Activated naive CD4-positive, alpha-beta T cell treated with anti-CD3 and anti-CD28 coated beads, Interleukin-2, amount 10 ng/mL, durations not matched to agents 7 days and 5 days (primary cell): ENCODE measurements at places on chromosomes 3 and 15.

DNA sequence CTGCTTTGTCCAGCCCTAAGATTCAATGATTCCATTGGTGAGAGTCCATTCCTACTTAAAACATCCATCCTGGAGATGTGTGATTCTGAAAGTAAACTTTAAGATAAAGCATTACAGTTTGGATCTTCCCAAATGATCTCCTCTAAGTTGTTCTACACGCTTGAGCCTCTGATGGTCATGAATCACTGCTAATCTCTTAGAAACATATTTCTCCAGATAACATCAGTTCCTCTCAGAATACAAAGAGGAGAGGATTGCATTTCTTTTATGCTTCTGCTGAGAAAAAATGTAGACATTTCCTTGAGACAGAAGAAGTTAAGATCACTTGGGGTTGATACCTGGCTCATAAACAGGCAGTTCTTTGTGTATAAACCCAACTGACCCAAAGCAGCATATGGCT lies 281.2 kb upstream of the DPH6 start:
- DNase-seq: no peak

DNA sequence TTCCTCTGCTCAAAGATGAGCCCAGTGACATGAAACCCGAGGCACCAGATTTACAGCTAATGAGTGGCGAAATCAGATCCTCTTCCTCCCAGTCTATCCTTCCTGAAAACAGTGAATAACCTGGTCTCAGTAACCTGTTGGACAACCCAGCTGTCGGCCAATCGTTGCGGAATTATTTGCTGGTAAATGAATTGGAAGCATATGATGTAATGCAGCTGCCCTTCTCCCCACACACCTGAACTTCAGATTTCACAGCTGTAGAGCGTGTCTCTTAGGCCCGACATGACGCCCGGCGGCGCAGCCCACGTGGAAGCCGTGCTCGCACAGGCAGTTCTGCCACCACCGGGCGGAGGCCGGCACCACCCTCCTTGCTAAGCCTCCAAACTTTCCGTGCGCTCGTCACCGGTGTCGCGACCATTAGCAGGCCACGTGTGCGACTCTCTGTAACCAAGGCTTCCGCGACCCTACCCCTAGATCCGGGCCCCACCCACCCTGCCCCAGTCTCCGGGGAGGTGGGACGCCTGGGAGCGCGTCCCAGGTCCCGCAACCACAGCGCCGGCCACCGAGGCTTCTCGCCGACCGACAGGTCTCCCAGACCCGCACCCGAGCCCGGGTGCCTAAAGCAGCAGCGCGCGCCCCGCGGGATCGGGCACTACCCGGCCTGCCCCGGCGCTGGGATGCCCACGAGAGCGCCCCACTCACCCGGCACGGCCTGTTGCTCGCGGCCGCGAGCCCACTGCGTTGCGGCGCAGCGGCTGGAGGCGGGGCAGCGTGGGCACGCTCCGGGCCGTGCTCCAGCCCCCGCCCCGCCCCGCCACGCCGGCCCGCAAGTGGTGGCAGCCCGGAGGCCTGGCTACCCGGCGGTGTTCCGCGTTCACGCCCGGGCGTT lies at the start of gene RIOX2:
Gene RIOX2, minus strand, starts transcription at position 753 of the 889 bp plus-strand sequence. CDS start 4,838 bp downstream, outside the sequence.
- DNase-seq: peak; percentile 87

- DNase-seq: no peak
Observed at GRCh38 chr3:55191911-55192775, 264.3 kb upstream of the LRTM1 start.

GRCh38 chr3:107265526-107265925 lies 111.7 kb upstream of the CCDC54 start:
- DNase-seq: no peak

DNA sequence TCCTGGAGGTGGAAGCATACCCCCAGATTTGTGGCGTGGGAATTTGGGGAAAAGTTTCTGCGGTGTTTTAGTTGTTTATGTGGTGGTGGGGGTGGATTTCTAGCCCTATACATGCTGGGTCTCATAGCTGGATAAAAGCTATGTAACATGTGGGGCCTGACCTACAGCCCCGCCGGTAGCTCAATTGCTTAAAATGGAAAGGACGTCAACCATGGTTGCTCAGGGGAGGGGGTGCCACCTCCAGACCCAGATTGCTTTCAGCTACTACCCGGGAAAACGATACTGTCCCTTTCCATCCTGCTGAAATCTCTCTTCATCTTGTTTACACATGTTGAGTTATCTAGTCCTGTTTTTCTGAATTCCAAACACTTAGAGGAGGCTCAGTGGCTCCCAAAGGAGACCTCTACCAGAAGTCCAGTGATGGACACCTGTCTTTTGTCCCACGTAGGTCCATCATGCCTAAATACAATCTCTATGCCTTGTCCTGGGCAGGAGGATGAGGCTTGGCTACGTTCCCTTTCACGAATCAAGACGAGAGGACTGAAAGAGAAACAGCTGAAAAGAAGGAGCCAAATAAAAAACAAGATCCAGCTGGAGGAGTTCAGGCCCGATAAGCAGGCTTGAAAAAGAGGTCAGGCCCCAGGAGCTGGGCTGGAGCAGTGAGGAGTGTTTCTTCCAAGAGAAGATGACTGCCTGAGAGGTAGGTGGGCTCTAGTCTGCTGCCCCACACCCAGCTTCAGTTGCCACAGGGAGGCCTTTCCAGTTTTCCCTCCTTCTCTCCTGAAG lies 72.1 kb upstream of the TPRG1 start:
- DNase-seq: no peak

- DNase-seq: no peak
Observed at GRCh38 chr3:71168121-71168721, 415.3 kb downstream of the FOXP1 start.

DNA sequence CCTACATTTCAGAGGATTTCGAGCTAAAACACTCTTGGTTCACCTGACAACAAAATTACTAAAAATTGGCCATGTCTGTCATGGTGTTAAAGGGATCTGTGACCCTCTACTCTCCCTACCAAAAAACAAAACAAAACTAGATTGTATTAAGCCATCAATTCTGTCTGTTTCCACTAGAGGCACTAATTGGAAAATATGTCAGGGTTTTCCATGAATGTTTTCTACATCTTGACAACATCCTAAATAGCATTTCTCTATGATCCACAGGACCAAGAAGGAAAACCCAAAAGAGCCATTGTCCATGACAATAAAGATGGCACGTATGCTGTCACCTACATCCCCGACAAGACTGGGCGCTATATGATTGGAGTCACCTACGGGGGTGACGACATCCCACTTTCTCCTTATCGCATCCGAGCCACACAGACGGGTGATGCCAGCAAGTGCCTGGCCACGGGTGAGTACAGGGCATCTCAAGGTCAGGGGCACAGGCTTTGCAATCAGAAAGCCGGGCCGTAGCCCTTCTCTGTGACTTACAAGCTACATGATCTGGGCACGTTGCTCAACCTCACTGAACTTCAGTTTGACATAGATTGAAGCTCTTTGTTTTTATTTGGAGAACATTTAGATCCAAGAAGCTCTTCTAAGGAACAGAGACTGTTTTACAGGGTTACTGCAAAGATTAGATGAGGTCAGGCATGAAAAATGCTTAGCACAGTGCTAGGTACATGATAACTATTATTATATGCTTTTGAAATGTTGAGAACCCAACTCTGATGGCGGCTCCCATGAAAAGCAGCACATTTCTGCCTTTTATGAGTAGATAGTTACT lies 74.8 kb downstream of the DNASE1L3 start:
- DNase-seq: no peak

GRCh38 chr3:198071602-198072287 lies 111.7 kb downstream of the LMLN start:
- peak; percentile 33 for DNase-seq

DNA sequence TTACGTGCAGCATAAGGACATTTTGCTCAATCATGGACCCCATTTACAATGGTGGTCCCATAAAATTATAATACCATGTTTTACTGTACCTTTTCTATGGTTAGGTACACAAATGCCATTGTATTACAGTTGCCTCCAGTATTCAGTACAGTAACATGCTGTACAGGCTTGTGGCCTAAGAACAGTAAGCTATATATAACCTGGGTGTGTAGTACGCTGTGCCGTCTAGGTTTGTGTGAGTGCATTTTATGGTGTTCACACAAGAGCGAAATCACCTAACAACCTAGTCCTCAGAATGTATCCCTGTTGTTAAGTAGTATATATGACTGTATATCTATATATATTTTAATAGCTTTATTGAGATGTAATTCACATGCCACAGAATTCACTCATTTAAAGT lies 12.5 kb downstream of the ASB7 start:
- no peak for DNase-seq

GRCh38 chr3:135965129-135965505 lies 411 bp upstream of the PPP2R3A start:
- no peak for DNase-seq

GRCh38 chr15:92524161-92524560 lies 130.5 kb downstream of the ST8SIA2 start:
- DNase-seq: no peak

- DNase-seq: no peak
Observed at GRCh38 chr3:153974614-153975013, 146.6 kb upstream of the ARHGEF26 start.

- DNase-seq: no peak
Observed at GRCh38 chr15:40486066-40486770, 15.4 kb downstream of the CHST14 start.

GRCh38 chr15:55606214-55606613 lies 18.1 kb upstream of the PYGO1 start:
- no peak for DNase-seq

- no peak for DNase-seq
Observed at GRCh38 chr3:129052675-129053074, 7.9 kb upstream of the GP9 start.

DNA sequence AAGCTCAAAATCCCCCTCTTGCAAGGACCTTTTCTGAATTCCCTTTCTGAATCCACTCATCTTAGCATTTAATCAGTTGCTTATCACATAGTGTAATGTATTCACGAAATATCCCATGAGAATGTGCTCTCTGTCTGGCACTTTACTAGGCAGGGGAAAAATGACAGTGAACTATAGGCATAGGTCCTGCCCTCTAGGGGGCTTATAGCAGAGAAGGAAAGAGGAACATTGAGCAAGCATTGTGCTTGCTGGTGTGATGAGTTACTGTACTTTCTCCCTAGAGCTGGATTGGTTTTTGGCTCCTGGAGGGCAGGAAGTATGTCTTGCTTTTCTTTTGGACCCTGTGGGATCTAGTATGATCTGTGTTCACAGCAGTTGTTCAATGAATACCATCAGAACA lies 26.5 kb downstream of the DUOX2 start:
- DNase-seq: no peak

- peak; percentile 75 for DNase-seq
Observed at GRCh38 chr15:40054855-40055575, 16.0 kb upstream of the SRP14 start.

DNA sequence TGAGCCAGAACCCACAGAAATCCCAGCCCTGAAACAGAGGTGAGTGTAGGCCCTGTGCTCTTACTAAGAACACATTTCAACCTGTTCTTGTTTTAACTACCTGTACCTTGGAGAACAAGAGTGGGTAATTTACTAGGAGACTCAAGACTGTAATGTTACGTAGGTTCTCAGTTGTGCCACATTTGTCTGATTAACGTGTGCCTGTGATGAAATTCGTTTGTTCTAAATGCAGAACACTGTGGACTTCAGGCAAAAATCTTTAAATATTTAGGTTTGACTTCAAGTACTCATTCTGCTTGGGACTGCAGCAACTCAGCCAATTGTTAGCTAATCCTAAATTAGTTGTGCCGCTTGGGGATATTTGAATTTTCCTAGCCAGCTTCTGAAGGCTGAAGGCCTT lies 28.3 kb downstream of the GTF2E1 start:
- no peak for DNase-seq

- no peak for DNase-seq
Observed at GRCh38 chr15:95059346-95059905, 828.1 kb downstream of the MCTP2 start.

GRCh38 chr15:66369773-66370651 lies 13.5 kb upstream of the TIPIN start:
- peak; percentile 53 for DNase-seq

- DNase-seq: no peak
Observed at GRCh38 chr15:69225355-69226022, 65.1 kb downstream of the GLCE start.

- DNase-seq: no peak
Observed at GRCh38 chr3:9600597-9600996, 47.0 kb upstream of the LHFPL4 start.

- DNase-seq: peak; percentile 42
Observed at GRCh38 chr15:75723847-75724660, 11.4 kb upstream of the CSPG4 start.

- DNase-seq: no peak
Observed at GRCh38 chr3:100100425-100100824, 13.9 kb downstream of the FILIP1L start.

DNA sequence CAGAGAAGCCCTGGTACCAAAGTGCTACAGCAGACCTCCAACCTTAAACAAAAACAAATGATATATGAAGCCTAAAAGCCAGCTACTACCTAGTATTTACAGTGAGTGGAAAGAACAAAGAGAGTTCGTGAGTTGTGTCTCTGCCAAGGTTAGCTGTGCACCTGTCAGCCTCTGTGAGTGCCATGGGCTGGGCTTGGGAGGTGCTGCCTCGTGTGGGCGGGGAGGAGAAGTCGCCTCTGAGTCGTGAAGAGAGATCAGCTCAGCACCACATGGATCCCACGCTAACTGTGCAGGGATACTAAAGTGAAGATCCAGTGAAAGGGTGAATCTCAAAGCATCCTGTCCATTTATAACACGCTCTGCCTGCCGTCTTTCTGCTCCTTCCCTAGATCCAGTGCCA lies 101.9 kb downstream of the CHDH start:
- DNase-seq: no peak

GRCh38 chr3:174321548-174321947 lies 537.6 kb upstream of the NAALADL2 start:
- no peak for DNase-seq

GRCh38 chr15:70133296-70133695 lies 35.6 kb upstream of the TLE3 start:
- no peak for DNase-seq

DNA sequence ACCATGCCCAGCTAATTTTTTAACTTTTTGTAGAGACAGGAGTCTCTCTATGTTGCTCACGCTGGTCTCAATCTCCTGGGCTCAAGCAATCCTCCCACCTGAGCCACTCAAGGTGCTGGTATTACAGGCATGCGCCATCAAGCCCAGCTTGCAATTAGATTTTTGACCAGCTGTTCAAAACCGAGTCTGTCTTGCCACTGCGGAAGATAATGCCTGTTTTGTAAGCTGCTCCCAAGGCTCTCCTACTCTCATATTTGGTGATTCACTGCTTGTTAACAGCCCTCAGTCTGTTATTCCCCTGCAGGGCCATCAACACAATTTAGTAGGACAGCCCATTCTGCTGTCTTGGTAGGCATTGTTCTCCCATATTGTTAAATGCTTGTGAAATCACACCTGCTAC lies 17.8 kb upstream of the MCCC1 start:
- no peak for DNase-seq
